Osteocyte (in vitro differentiated cells): ENCODE measurements at places on chromosomes 1 and 21. TPM values are rescaled to one million over a fixed set of nuclear protein-coding genes. Genes with fewer than 3 reads are reported as not detected.

Gene PTPN7
- total RNA-seq, result not detected in 2 replicates

- peaks cover 47% of the 10 kb centered on the region for H3K4me1 ChIP-seq
- no peak overlapping the region for H3K27ac ChIP-seq
- H3K36me3 ChIP-seq, result no peaks in the 10 kb centered on the region
- no peak overlapping the region for H3K4me3 ChIP-seq
- peaks cover 10% of the 10 kb centered on the region for H3K27me3 ChIP-seq
These were observed 36.2 kb upstream of the FHAD1 start for GRCh38 chr1:15210651-15211375.

GRCh38 chr21:21963911-21964310 is 965.7 kb downstream of the NCAM2 start:
- H3K36me3 ChIP-seq, result peaks cover 3% of the 10 kb centered on the region
- peaks cover 6% of the 10 kb centered on the region for H3K4me1 ChIP-seq
- DNase-seq, result no peak
- H3K4me3 ChIP-seq, result no peak overlapping the region
- H3K27ac ChIP-seq, result no peak overlapping the region
- no peaks in the 10 kb centered on the region for H3K27me3 ChIP-seq

DNA sequence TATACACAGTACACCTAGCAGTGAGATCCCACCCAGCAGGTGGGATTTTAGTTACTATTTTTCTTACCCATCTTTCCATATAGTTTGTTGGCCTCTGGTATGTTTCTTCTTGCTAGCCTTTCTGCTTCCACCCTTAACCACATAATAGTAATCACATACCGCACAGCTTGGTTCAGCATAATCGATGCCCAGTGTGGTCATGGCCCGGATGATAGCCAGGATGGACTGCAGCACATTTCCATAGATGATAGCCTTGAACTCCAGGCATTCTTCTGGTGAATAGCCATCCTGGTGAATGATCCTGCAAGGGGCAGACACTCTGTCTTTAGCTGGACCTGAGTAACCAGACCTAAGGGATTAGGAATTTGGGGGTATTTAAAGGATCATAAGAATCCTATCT is 9.5 kb downstream of the GNAT2 start:
- no peaks in the 10 kb centered on the region for H3K27me3 ChIP-seq
- DNase-seq, result no peak
- no peak overlapping the region for H3K4me3 ChIP-seq
- H3K36me3 ChIP-seq, result peaks cover 2% of the 10 kb centered on the region

DNA sequence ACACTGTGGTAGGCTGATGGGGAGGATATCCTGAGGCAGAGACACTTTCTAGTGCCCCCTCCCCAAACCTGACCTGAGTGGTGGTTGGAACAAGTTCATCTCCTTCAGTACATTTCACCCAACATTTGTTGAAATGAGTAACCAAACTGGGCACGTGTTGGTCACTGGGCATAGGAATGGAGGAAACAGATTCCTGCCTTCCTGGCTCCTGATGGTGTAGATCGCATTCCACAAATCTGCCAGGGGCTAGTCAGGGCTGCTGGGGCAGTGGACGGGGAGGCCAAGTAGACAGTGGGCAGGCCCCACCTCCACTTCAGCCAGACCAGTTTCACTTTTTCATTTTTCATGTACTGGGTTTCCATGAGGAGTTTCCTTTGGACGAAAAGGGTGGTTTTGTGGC is 16.5 kb upstream of the ALX3 start:
- no peak overlapping the region for H3K27ac ChIP-seq
- peaks cover 34% of the 10 kb centered on the region for H3K4me1 ChIP-seq
- H3K27me3 ChIP-seq, result peaks cover 57% of the 10 kb centered on the region
- no peaks in the 10 kb centered on the region for H3K36me3 ChIP-seq
- DNase-seq, result no peak
- H3K4me3 ChIP-seq, result no peak overlapping the region
